ENCODE measurements at places on chromosomes 11 and 22.
A peak's percentile ranks its signal among the peaks of the same experiment; 100 is the strongest.

DNA sequence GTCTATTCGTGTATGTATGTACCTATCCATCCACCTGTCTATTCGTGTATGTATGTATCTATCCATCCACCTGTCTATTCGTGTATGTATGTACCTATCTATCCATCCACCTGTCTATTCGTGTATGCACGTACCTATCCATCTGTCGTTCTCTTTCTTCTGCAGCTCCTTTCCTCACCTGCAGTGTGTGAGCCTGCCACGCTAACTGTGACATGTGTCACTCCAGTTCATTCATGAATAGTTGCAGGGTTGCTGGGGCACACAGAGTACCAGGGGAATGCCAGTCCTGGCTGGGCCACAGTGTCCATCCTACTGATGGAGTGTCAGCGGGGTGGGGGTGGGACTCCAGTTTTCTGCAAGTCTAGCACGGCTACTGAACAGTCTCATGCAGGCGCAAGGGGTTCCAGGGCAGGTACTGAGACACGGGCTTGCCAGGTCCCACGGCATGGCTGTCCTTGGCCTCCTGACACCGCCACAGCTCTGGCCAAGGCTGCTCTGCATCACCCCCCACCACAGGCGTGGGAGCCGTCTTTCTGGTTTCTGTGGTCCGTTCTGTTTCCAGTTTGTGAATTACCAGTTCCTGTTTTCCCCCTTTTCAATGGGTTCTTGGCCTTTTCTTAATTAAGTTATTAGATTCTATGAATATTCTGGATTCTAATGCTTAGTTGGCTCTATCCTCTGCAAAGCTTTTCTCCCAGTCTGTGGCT is 88.8 kb upstream of the CLDN5 start:
- DNase-seq, result no peak

GRCh38 chr22:44393066-44393465 is 80.3 kb upstream of the SHISAL1 start:
- DNase-seq, result no peak

DNA sequence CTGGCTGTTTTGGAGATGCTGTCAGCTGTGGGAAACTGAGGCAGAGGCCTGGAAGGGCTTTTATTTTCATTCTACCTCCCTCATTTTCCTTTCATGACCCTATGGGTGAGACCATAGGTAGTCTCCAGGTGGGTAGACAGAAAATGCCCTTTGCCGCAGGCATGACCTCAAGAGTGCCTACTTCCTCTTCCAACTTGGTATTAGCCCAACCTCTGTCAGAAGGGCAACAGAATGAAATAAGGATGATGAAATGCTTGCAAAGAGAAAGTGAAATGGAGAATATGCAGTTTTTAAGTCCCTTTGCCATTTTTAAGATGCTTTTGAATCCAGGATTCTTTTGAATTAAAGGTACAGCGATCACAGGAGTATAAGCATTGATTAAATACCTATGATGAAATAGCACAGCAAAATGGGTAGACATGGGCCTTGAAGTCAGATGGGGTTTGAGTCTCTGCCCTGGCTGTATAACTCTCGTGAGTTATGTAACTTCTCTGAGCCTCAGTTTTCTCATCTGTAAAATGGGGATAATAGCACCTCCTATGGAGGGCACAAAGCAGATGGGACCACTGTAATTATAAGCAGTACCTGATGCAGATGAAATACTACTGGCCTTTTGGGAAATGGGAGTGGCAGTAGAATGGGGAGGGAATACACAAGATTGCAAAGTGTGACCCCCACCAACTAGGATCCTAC is 3.7 kb downstream of the ASPHD2 start:
- no peak for DNase-seq

GRCh38 chr11:90753546-90753945 is 530.7 kb upstream of the CHORDC1 start:
- no peak for DNase-seq

DNA sequence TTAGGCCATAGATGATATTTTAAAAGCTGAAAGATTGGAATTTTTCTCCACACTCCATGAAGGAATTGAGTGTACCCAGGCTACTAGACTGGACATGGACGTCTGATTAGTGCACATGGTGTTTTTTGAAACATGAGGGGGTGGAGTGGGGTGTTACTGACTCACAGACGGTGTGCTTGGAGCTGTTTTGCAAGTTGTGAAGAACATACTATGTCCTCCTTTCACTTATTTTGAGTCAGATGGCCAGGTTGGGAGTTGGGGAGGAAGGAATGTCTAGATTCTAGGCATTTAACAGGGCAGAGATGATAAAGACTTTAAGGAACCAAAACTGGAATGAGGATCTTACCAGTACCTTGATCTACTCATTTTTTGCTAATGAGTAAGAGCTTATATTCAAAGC is 158.1 kb upstream of the MTNR1B start:
- no peak for DNase-seq

DNA sequence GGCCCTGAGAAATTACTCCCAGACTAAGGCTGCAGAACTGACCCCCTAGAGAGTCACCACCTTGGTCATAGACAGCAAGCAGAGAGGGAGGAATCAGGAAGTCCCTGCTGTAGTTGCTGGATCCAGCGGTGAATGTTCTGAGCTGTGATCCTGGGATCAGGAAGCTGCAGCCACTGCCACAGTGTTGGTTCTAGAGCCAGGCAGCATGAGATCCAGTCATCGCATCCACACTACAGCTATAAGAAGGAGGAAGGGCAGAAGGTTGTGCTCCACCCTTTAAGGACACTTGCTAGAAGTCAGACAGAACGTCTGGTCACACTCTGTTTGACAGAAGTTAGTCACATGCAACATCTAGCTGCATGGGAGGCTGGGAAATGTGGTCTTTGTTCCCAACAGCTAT is 104.7 kb upstream of the OR4B1 start:
- DNase-seq, result no peak

DNA sequence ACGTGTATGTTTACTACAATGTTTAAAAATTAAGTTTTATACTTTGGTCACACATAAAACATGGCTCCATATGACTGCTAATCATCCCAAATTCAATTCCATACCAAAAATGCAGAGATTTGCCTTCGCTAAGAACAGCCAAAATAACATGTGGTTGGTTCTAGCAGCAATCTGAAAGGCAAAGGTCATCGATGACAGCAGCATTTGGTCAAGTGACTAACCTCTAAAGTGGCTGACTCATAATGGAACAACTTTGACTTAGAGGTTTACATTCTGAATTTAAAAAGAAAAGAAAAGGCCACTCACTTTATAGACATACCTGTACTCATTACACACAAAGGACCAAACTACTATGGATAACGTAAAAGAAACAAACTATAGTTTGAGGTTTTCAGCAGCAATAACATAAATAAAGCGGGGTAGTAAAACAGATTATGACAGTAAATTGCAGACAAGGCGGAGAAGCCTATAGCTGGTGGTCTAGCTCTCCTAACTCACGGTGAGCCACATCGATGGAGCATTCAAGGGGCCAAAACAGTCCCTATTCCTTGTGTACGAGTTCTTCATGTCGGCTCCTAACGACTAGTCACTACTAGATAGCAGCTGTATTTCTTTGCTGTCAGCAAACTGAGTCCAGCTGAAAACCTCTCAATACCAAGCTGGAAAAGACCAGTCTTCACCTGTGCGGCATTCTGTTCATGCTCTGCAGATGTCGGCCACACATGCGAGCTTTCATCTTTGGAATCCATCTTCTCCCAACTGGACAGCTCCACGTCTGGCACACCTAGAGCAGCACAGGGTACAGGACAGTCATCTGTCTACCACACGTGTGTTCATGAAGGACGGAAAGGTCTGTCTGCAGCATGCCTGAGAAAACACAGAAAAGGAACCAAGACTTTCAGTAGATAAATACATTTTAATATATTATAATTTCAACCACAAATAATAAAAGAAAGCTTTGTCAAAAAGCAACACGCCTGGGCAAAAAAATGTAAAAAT is 42.1 kb downstream of the PRDM10 start:
- DNase-seq, result no peak

DNA sequence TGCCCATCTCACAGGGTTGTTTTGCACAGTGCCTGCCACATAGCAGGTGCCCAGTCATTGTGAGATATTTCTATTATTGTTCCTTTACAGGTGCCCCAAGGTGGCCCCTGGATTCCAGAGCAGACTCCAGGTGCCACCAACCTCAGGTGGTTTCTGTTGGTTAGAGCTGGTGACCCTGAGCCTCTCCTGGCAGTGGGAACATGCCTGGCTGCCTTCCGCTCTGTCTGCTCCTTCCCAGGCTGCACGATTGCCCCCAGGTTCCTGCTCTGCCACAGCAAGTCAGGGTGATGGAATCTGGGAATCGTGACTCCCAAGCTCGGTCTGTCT is 12.6 kb upstream of the OMP start:
- no peak for DNase-seq

GRCh38 chr11:15884777-15885540 is 471.4 kb downstream of the SOX6 start:
- no peak for DNase-seq

- no peak for DNase-seq
These were observed 53.5 kb upstream of the DBX1 start for GRCh38 chr11:20213790-20214189.

DNA sequence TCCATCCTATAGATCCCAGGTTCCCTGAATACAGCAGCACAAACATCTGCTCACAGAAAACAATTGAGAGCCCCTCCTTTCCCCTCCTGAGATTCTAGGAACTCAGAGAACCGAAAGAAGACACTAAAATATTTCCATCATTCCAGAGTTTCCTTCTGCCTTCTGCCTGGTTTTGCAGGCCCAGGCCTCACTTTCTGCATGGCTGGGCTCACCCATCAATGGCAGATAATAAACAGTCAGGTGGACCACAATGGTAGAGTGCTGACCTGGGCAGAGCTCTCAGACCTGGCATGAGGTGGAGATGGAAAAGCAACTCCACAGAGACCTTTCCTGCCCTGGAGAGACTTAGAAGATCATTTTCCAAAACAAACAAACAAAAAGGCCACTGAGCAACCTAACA is 389.1 kb downstream of the NXPE2 start:
- no peak for DNase-seq

GRCh38 chr11:3156661-3157311 is 8.3 kb downstream of the OSBPL5 start:
- DNase-seq, result no peak

DNA sequence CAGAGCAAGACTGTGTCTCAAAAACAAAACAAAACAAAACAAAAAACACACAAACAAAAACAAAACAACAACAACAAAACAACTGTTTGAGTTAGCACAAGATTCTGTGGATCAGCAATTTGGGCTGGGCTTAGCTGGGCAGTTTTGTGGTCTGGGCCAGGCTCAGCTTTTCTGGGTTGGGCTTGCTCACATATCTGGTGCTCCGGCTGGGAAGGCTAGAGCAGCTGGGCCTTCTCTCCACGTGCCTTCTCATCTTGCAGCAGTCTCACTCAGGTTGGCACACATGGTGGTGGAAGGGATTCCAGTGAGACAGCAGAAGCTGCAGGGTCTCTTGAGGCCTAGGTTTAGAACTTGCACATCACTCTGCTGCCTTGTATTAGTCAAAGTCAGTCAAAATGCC is 35.7 kb downstream of the EIF3F start:
- no peak for DNase-seq

- no peak for DNase-seq
These were observed 1.3 kb downstream of the SELENOM start for GRCh38 chr22:31106001-31106571.

GRCh38 chr11:110431674-110432073 is 1.9 kb downstream of the FDX1 start:
- no peak for DNase-seq

DNA sequence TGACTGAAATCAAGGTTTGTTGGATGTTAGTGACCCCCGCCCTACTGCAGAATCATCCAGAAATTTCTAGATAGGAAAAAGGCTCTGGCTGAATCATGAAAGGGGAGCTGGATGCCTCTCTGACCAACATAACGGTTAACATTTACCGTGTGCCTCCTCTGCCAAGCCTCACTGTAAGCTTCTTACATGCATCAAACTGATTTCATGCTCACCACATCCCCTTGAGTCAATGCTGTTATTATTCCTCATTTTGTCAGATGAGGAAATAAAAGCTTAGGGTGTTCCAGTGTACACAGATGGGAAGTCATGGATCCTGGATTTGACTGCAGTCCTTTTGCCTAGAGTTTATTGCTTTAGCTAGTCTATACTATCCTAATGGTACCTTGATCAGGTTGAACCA is 5.9 kb upstream of the HMOX1 start:
- DNase-seq, result no peak

DNA sequence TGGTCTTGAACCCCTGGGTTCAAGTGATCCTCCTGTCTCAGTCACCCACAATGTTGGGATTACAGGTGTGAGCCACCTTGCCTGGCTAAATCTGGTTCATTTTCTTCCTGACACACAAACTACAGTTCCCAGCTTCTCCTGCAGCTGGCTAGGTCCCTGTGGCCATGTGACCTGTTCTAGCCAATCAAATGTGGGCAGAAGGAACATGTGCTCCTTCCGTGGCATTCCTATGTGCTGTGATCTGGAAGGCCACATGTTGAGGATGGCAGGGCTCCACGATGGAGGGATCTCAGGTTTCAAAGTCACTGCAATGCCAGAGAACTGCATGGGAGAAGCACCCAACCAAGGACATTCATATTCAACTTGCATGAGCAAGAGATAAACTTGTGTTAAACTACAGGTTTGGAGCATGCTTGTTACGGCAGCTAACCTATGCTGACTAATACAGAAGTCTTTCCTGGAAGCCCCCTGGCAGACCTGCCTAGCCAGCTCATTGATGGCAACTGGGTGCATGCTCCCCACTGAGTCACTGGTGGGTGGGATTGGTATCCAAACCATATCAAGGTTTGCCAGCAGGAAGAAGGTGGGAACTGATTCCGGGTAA is 86.0 kb downstream of the RPS6KA4 start:
- no peak for DNase-seq

- no peak for DNase-seq
These were observed 7.6 kb downstream of the VPS37C start for GRCh38 chr11:61153593-61154095.

GRCh38 chr11:11987503-11988022 is 20.9 kb downstream of the DKK3 start:
- no peak for DNase-seq

DNA sequence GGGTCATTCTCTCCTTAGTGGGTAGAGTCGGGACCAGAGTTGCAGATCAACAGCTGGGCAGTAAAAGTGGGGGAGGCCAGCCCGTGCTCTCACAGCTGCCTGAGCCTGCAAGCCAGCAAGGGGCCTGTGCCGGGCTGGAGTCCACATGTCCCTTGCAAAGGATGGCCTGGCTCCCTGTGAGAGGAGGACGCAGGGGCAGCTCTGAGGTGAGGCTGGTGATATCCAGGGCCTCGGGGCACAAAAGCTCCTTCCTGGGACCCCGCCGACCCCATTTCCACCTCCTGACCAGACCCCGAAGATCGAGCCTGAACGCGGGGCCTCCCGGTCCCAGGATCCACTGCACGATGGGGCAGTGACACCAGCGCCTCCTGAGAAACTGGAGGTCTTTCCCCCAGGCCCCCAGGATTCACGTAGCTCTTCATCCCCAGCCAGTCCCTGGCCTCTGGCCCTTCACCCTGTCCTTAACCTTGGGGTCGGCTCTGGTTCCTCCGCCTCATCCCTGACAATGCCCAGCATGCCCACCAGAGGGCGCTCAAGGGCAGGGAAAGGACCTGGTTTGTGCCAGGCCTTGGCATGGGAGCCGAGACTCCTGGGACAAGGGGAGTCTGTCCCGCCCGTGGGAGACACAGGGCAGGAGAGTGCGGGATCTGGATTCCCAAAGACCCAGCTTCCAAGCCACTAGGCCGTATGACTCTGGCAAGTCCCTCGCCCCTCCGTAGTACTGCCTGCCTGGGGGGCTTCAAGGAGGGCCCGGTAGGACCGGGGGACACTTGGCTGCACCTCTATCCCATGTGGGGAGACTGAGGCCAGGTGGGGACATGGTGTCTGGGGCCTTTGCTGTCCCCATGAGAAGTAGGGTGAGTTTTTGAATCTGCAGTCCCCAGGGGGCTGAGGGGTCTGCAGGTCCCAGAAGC is 17.8 kb upstream of the WNT7B start:
- peak; percentile 73 for DNase-seq

GRCh38 chr22:37607010-37607934 is 1.4 kb upstream of the GGA1 start:
- peak; percentile 83 for DNase-seq
